HS-5 (cell line): ENCODE measurements at places on chromosomes 4 and X.
A peak's percentile ranks its signal among the peaks of the same experiment; 100 is the strongest.

DNA sequence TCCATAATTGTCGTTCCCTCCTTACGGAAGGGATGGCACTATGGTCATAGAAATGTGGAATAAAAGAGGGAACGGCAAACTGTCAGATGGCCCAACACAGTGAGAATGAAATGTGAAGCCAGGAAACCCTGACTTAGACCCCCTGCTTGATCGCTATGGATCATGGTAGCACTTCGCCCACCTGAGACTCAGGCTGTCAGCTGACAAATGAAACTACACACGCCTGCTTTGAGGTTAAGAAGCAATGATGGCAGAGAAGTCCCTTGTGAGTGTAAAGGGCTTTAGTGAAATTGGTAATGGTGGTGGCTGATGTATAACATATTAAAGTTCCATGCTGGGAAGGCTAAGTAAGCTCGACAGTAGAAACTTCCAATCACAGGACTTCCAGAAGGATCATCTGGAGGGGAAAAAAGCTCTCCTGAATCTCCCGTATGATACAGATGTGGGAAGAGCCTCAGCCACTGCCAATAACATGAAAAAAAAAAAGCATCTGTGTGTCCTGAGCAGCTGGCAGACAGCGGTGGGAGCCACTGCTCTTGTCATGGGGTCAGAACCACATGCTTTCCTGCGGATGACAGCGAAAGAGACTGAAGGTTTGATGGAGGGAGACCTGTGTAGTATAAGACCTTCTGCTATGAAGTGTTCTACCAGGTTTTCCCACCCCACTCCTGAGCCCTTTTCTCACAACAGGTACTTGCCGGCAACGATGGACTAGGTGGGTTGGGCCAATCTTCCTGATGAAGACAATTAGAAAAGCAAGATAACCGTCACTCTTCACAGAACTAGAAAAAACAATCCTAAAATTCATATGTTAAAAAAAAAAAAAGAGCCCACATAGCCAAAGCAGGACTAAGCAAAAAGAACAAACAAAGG lies 107.6 kb downstream of the AFAP1 start:
- no peak for DNase-seq

DNA sequence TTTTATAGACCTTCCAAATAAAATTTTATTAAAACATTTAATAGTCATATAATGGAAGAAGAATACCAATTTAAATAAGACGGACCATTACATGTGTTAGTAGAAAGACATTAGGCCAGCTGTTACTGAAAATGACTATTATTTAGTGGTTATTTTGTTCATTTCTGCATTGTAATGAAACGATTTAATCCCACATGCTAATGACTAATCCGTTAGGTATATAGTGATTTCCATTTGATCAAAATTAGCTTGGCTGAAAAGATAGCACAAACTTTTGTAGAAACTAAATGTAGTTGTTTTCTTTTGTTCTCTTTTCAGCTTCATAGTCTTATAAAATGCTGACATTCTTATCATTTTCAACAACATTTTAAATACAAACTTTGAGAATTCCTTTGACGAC lies 556.1 kb upstream of the TENM3 start:
- DNase-seq = no peak

DNA sequence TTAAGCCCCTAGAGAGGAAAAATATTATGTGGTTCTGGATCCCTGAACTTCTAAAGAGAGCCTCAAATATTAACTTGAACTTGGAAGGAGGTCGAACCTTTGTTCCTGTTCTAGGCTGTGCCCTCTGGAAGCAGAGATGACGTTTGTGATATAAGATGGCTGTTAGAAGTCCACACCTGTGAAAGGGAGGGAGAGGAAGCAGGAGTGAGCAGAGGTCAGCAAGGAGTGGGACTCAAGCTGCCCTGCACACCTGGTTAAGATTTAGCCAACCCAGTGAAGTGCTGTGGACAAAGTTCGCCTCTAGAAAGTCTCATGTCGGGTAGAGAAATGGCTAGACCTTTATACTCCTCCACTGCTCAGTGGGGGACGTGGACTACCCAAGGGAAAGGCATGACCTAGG lies 566.2 kb downstream of the MID1IP1 start:
- no peak for DNase-seq

- peak; percentile 60 for DNase-seq
Observed at GRCh38 chr4:188934320-188934962, 795.2 kb downstream of the TRIML1 start.

DNA sequence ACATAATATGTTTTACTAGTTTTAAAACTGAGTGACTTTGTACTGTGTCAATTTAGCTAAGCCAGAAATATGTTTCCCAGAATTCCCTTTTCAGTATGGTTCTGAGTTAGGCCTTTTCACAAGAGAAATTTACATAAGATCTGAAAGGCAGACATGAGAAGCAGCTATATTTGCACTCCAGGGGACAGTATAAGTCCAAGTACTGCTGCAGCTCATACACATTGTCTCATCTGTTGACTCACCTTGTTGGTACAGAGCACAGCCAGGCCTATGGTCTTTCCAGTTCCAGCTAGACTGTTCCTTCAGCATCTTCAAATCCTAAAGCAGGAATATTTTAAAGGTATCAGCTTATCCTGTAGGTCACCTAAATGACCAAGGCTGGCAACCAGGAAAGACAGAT lies 53.5 kb downstream of the BMP3 start:
- peak; percentile 8 for DNase-seq

DNA sequence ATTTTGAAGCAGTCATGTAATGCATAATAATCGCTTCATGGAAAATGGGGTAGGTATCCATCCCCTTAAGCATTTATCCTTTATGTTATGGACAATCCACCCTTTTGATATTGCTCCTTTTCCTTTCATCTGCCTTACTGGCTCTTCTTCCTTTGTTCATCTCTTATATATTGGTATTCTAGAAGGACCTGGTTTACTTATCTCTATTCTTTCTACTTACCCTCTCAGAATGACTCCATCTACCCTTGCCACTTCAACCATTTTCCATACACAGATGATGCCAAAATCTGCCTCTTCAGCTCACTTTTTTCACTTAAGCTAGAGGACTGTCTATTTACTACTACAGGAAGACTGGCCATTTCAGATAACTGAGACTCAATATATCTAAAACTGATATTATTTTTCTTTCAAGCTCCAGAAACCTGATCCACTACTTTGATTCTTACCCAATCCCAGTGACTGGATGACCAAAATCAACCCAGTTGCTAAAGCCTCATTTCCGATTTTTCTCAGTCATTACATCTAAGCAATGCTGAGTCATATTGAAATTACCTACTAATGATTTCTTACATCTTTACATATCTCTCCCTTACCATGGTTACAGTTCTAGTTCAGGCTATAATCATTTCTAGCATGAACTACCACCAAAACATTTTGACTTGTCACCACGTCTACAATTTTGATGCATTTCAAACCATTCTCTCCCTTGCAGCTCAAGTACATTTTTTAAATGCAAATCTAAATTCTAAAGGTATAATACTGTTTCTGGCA lies 93.7 kb downstream of the FAAH2 start:
- DNase-seq = no peak

DNA sequence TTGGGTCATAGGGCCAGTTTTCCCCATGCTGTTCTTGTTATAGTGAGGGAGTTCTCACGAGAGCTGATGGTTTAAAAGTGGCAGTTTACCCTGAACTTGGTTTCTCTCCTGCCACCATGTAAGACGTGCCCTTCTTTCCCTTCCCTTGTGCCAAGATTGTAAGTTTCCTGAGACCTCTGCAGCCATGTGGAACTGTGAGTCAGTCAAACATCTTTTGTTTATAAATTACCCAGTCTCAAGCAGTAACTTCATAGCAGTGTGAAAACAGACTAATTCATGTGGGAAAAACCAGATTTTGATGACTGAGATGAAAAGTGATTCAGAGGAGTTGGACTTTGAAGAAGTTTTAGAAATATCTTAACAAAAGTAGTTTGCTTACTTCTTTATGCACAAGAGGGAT lies 101.4 kb downstream of the ARHGAP10 start:
- DNase-seq = no peak

DNA sequence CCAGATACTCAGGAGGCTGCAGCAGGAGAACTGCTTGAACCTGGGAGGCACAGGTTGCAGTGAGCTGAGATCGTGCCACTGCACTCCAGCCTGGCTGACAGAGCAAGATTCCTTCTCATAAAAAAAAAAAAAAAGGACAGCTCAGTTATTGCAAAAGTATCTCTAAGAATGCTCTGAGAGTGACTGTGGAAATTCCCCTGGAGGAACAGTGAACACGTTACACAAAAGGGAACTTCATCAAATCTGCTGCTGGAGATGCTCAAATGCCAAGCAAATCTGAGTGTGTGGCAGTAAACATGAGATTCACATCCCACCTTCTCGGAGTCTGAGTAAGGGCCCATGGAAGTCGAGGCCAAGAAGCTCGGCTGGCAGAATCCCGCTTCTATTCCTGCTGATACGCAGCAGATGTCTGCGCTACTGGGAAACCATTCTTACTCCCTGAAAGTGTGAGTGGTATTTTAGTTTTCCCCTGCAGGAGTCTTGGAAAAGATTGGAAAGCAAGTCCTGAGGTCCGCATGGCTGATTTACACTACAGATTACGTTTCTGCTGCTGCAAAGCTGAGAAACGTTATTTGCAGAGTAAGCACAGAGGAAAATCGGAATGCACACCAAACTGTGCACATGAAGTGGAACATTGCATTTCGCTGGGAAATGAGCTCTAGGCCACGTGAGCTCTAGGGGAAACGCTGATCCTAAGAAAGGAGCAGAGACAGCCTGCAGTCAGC lies 162.9 kb downstream of the NSUN7 start:
- no peak for DNase-seq

DNA sequence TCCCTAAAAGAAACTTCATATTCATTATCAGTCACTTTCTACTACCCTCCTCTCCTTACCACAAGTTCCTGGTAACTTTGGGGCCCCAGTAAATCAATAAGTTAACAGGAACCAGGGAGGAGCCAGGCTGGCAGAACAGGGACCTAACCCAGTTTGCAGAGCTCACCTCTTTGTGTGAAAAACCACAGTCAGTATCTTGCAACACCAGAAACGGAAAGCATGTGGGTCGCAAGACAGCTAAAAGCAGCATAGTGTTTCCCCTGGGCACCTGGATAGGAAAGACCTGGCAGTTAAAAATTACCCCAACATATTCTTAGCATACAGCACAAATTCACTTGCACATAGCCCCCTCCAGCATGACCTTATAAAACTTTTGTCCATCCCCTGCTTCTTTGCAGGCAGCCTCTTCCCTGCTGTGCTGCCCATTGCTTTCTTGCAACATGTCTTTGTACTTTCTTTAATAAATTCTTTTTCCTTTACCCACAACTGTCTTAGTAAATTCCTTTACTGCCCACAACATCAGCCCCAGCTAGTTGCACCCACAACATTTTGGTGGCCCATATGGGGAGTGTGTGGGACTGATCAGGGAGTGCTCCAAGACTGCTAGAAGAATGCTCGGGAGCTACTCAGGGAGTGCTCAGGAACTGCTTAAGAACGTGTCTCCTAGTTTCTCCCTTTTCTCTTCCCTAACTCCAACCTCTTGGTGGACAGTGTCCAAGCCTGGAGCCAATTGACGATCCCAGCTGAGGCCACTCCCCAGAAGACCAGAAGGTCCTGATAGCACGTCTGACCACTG lies 83.4 kb downstream of the MSN start:
- no peak for DNase-seq

DNA sequence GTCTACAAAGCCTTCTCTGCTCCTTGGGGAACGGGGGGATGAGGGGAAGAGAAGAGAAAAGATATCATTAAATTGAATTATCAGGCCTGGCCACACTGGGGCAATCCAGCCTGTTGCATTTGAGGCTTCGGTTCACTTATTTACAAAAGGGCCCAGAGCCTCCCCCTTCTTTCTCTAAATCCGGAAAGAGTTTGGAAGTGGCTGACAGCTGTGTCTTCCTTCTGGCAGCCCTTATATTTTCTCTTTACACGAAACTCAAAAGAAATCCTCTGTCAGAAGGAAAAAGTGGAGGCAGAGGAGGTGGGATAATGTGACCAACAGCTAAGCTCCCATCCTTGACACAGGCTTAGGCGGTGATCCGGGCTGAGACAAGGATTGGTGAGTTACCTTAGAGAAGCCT lies 158.3 kb upstream of the TAPT1 start:
- DNase-seq = no peak

DNA sequence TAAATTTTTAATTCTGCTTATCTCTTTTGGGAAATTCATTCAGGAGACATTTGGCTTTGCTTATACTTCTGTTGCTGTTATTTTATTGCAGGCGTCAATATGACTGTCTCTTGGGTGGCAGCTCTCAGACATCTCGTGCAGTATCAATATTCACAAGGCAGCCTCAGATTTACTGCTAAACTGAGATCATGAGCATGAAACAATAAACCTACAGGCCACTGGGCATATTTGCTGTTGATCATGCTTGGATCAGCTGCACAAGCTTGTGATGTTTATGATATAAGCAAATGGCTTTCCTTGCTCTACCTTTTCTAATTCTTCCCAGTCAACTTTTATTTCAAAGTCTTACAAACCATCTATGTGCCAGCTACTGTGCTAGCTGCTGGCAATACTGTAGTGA lies 39.2 kb downstream of the TSPAN5 start:
- DNase-seq = no peak

DNA sequence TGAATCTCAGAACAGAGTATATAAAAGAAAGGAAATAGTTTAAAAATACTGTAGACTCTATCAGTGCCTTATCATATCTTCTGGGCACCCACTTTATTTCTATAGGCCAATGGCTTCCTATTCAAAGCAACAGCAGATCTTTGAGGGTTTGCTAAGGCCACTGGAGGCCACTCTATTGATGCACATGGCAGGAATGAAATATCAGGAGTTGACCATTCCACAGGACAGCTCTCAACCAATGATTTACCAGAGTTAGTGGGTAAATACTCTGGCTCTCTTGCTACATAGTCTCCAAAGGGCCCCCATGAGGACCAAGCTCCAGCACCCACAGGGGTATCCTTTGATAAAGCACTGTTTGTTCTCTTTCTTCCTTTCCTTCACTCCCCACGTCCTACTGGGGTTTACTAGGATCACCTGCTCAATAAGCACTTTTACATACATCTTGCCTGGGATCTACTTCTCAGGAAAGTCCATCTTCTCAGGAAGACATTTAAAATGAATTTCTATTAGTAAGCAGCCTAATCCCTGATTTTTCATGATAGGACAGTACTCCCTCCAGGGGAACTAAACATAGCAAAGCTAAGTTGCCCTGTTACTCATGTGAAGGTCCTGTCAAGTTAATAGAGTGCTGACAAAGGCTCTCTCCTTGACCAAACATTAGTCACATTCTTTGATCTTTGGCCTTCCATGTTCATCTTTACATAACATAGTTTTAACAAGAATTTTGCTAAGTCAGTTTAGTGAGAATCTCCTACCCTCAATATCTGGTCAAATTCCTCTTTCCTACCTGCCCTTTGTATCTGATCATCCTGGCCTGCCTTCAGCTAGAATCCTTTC lies 459.7 kb downstream of the GRXCR1 start:
- no peak for DNase-seq

DNA sequence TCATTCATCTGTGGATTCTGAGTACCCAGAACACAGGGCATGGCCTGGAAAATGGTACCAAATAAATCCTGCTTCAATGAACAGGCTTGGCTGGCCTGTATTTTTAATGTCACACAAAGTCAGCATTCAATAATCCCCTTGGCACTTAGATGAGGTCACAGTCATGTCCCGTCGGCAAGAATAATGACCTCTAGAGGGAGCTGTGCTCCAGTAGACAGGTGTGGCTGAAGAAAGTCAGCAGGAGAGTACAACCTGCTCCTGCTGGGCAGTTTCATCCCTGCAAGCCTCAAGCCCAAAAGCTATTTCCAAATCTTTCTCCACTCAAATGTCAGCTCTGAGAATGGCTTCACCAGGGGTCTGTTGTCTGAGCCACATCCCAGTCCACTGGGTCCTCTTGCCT lies 404.0 kb upstream of the F9 start:
- DNase-seq = no peak
